ENCODE measurements at places on chromosomes 3 and 15.

GRCh38 chr15:39204031-39204430 lies 376.8 kb upstream of the THBS1 start:
- no peak for DNase-seq

GRCh38 chr3:116028157-116028556 lies 404.8 kb downstream of the GAP43 start:
- no peak for DNase-seq

DNA sequence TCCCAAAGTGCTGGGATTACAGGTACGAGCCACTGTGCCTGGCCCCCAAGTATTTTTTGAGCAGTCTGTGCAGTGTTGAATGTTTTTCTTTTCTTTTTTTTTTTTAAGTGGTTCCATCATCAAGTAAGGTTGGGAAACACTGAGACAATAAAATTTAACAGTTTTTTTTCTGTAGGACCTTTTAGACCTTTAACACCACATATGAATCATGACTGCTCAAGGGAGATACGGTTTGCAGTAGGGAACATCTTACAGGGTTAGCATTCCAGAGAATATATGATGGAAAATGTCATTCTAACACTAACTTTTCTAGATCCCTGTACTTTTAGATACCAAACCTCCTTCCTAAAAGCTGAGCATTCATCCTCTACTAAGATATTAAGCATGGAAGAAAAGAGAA lies 41.7 kb downstream of the SNX4 start:
- no peak for DNase-seq

DNA sequence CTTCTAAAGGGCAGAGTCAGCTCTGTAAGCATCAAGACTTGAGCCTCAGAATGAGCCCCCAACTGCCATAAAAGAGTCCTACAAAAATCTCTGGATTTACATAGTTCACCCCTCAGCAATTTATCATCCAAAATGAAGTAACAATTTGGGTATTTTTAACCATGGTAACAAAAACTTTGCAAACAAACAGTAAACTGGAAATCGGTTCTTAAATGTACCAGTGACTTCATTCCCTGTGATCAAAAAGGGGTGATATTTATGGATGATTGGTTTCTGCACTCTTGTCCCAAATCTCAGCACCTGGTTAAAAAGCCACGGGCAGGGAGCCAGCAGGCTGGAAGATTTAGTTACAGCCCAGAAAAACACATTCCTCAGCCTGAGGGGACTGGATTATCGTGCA lies 73.6 kb downstream of the TFG start:
- peak; percentile 7 for DNase-seq

- no peak for DNase-seq
Observed at GRCh38 chr3:116426036-116426435, 19.3 kb downstream of the LSAMP start.

- no peak for DNase-seq
Observed at GRCh38 chr3:16364323-16364722, 99.3 kb downstream of the OXNAD1 start.

DNA sequence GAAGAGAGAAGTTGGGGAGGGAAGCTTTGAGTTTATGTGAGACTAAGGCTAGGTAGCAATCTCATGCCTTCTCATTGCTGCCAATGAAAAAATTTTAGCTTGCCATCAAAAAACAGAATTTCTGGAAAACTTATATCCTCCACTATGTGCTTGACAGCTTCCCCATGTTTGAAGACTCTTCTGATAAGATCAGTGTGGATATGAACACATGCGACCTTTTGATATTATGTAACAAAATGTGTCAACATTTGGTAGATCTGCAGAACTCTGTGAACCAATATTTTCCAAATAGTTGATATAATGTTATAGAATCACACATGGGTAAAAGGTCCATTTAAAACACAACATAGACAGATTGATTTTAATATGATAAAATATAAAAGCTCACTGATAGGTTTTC lies 380.9 kb upstream of the PROK2 start:
- DNase-seq, result no peak

DNA sequence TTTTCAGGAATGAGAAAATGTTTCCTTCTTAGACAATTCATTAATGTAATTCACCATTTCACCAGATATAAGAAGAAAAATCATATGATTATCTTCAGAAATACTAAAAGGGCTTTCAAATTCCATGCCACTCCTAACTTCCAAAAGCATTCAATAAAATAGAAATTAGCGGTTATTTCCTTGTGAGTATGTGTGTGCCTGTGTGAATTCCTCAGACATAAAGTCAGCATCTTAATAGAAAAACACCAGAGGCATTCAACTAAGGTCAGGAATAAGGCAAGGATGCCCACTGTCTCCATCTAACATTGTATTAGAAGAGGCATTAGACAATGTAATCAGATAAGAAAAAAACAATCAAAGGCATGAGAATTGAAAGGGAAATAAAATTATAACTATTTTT lies 88.4 kb downstream of the PLCH1 start:
- DNase-seq, result no peak

Data from RCC 7860 (cell line).